ENCODE measurements at places on chromosomes 5 and 9. TPM values are rescaled to one million over a fixed set of nuclear protein-coding genes. Genes with fewer than 3 reads are reported as not detected.

Gene SLC46A2
- not detected for polyA plus RNA-seq

DNA sequence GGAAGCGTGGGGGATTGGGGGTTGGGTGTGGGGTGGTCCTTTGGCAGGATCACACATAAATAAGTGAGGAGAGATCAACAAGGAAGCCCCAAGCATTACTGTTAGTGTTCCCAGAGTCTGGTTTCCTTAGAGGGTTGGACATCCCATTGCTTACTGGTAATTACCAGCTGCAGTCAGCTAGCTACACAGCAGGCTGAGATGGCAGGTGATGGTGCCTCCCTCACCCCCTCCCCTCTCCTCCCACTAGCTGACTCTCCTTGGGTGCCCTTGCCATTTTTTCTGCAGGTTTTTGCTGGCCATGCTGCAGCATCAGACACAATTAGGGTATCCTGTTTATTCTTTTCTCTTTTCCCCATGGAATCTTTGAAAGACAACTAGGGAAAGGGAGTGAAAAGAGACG is 107.5 kb upstream of the TLR4 start:
- no peak for DNase-seq

DNA sequence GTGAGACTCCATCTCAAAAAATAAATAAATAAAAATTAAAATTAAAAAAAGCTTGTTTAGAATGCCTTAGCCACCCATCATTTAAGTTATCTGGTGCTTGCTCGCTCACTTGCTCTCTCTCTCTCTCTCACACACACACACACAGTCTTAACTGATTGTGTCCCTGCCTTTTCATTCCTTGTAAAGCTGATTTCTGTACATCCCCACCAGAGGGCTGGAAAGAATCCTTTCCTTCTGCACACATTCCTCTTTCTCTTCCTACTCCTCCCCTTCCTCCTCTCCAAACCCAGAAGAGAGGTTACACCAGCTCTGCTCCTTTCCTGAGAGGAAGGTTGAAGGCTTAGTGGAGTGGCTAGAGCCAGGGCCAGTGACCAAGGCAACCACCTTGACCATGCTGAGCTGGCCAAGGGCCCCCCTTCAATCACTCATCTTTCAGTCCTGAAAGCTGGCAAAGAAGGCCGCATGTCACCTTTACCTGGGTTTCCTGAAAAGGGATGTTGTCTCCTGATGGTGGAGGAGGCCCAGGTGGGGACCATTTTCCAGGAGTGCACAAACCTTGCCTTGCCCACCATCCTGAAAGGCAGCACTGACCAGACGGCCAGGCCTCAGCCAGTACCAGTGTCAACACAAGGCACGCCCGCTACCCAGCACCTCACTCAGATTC is 25.6 kb downstream of the STK10 start:
- DNase-seq, result no peak

DNA sequence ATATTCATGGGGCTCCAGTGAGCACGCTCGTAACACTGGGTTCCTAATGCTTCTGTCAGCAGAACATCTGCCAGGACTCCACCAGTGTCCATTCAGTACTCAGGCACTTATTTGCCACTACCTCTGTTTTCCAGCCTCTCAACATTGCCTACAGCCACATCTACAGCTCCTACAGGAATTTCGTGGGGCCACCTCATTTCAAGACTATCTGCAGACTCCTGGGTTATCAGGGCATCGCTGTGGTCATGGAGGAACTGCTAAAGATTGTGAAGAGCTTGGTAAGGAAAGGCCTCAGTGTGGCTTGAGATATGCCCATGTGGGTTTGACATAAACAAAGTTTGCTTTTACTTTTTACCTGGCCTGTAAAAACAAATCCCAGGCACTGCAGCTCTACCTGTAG is 92.9 kb downstream of the CYFIP2 start:
- no peak for DNase-seq

GRCh38 chr5:146158255-146158654 is 24.2 kb downstream of the LARS1 start:
- DNase-seq, result no peak

- DNase-seq, result no peak
These were observed 151.0 kb upstream of the SLC24A2 start for GRCh38 chr9:19939734-19940278.

DNA sequence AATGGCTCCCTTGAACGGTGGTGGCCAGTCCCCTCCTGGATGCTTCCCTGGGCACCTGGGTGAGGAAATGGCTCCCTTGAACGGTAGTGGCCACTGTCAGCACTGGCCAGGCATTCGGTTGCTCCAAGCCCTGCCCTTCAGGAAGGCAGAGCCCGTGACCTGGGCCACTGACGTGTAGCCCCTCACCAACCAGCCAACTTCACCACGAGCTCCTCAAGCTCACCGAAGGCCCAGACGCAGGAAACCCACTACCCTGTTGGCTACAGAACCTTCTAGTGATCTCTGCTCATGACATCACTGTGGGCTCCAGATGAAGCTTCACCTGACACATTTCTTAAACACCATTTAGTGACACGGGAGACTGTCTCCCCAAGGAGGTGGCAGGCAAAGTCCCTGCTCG is 9.2 kb downstream of the SLC6A3 start:
- no peak for DNase-seq

- DNase-seq, result no peak
These were observed 61.5 kb downstream of the NR3C1 start for GRCh38 chr5:143341807-143342570.

- DNase-seq, result no peak
These were observed 167.4 kb downstream of the ELAVL2 start for GRCh38 chr9:23658376-23659258.

DNA sequence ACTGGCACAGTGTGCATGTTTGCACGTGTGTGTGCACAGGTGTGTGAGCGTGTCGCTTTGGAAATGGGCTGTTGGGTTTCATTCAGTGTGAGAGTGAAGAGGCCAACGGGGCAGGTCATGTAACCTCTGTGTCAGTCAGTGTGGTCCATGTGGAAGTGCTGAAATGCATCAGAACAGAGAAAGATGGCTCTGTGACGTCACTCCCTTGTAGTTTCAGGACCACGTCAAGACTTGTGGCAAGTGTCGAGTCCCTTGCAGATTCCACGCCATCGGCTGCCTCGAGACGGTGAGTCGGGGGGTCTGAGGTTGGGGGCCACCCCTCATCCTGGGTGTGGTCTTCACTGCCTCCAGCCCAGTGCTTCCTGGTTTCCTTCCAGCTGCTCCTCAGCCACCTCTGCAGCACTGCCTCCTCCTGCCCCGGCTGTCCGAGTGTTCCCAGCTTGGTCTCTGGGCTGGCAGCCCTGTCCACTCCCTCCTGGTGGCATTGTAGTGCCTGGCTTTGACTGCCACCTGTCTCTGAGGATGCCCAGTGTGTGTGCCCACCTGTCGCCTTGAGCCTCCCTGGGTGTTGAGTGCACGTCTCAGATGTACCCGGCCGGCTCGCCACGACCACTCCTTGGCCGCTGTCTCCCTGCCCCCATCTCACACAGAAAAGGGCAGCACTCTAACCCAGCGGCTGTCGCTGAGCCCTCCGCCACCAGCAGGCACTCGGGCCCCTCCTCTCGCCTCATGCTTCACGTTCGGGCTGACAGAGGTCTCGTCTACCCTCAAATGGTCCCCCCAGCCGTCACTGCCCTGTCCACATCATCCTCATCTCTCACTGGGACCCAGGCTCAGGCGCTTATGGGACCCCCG is 28.0 kb downstream of the FBXW5 start:
- no peak for DNase-seq
